Stimulated activated CD4-positive, alpha-beta T cell treated with anti-CD3 and anti-CD28 coated beads, Interleukin-1b, Interleukin-23, amount 100 ng/mL, for 1 hour (primary cell): ENCODE measurements at places on chromosomes 1 and 21.

DNA sequence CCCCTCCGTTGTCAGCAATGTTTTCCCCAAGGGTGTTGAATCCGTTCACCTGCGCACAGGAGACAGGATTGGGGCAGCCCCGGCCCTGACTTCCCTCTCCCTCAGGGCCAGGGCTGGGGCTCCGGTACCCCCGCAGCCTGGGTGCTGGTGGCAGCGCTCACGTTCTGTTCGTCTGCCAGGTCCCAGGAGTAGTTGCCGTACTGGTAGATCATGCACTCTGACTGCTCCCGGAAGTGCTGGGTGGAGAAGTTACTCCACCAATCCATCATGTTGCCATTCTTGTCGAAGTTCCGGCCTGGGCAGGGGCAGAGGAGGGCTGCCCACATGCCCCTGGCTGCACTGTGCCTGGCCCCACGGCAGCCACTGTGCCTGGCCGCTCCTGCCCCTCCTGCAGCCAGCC is 6.1 kb downstream of the PRXL2B start:
- no peak for DNase-seq

GRCh38 chr1:220338759-220339158 is 66.5 kb upstream of the RAB3GAP2 start:
- no peak for DNase-seq

DNA sequence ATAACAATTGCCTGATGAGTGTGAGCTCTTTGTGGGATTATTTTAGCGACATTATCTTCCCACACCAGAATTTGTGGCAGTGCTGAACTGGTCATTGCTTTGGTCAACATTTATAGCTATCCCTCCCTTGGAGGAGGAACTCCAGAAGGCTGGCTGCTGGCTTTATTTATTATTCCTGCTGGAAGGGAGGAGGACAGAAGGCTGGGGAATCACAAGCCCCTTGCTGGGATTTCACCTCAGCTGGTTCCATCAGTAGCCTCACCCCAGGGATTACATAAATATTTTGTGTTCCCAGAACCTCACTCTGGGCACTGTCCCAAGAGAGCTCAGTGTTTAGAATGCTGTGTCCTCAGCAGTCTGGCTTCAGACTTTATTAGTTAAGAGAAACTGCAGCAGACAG is 102.8 kb upstream of the C1orf21 start:
- DNase-seq: no peak

DNA sequence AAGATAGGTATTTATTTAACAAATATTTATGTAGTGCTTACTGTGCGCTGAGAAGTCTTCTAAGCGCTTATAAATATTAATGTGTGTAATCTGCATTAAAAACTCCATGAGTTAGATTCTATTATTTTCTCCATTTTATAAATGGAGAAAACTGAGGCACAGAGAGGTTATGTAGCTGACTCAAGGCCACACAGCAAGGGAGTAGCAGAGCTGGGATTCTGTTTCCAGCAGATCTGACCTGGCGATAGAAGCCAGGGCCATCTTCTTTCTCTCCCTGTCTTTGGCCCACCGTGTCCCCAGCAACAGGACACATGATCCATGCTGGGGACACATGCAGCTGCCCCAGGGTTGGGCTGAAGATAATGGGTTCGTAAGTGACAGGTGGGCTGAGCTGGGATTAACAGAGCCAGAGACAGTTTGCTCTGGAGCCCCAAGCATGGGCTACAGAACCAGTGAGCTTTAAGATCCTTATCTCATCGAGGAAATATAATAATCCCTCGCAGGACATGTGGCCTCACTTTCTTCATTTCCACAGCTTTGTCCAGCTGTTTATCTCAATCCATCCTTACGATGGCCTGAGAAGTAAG is 30.3 kb downstream of the IGSF21 start:
- no peak for DNase-seq
